Right cardiac atrium (tissue), 5 donors: ENCODE measurements at places on chromosomes 5 and 9. TPM values are rescaled to one million over a fixed set of nuclear protein-coding genes. Genes with fewer than 3 reads are reported as not detected.

GRCh38 chr9:83403527-83404238 lies 134.5 kb downstream of the FRMD3 start:
- DNase-seq = no peak

The LHX3 gene
- polyA plus RNA-seq = not detected

GRCh38 chr5:111016801-111017200 lies 54.7 kb upstream of the TSLP start:
- DNase-seq = no peak

GRCh38 chr5:142063878-142064331 lies 44.7 kb upstream of the NDFIP1 start:
- DNase-seq = peak; percentile 95

The B4GALT1 gene
- polyA plus RNA-seq = 24.7 TPM

GRCh38 chr5:18553269-18553668 lies 919.0 kb downstream of the TAF11L14 start:
- DNase-seq = no peak

The INSL4 gene
- polyA plus RNA-seq = not detected
